NCI-H2029 treated with DMSO at 0.1 percent for 48 hours (cell line): ENCODE measurements at places on chromosomes 4 and X.

- DNase-seq: peak; percentile 70
Observed at GRCh38 chr4:156941940-156942548, 29.6 kb downstream of the PDGFC start.

DNA sequence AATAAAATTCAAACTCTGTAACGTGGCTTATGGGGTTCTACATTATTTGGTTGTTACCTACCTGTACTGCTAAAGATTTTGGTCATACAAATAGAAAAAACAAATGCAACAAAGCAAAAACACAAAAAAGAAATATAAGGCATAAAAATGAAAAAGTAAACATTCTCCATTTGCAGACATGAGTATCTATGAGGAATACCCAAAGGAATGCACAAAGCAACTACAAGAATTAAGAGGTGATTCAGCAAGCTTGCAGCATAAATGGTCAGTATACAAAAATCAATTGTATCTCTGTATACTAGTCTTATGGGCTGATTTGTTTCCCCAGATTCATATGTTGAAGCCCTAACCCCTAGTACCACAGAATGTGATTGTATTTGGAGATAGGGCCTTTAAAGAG, 3.6 kb upstream of the PDE5A start:
- DNase-seq: no peak

DNA sequence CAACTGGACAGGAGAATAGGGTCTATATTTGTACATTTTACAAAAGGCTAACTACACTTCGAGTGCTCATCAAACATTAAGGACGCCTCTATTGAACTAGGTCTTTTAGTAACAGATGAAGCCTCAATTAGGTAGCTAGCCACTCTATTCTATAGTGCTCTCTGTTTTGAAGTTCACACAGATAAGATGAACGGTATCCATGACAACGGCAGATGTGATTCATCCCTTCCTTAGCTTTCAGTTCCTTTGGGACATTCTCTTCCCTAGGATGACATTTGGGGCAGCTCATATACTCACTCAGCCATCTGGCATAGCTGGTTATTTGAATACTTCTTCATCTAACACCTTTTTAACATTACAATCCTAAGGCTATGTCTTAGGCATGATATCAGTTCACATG, 62.4 kb upstream of the WDFY3 start:
- no peak for DNase-seq

DNA sequence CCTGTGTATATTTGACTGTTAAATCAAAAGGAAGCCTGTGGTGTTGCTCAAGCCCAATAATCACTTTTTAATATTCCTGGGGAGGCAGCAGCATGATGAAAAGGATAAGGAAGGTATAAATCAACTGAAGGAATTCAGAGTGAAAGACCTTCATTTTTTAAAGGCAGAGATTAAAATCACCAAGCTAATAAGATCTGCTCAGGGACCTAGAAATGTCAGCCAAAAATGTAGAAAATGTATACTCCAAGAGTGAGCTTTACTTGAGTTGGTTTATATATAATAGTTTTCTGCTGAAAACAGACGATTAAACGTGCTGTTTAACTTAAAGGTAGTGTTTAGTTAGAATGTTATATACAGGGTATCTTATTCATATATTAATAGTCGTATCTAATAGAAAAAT, 549.3 kb downstream of the IQCM start:
- DNase-seq: no peak

GRCh38 chr4:56048702-56049431, 100.1 kb downstream of the CEP135 start:
- no peak for DNase-seq

DNA sequence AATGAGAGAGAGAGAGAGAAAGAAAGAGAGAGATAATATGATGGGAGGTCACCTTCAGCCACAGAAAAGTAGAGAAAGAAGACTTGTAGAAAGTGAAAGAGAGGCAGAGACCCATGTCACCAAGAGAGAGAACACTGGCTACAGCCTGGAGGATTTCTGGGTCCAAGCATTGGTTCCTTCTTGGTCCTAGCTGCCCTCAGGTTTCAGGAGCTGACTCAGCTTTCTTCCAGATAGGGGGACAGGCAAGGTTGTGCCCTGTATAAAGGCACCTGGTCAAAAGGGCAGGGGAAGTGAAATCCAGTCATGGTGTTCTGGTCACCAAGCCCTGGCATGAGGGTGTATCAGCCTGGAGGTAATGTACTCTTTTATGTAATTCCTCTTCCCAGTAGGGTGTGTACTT, 47.5 kb upstream of the XK start:
- DNase-seq: no peak

DNA sequence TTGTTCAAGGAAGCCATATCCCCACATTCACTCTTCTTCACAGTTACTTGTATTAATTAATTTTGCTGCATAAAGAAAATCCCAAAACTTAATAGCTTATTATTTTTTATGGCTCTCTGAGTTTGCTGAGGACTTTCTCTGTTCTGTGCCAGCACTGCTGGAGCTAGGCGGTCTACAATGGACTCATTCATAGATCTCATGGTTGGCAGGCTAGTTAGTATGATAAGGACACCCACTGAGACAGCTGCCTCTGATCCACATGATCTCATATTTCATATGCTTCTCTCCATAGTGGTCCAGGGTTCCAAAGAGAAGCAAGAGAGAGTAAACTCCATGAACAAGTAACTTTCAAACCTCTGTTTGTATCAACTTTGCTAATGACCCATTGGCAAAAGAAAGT, 170.2 kb downstream of the ADGRA3 start:
- no peak for DNase-seq

DNA sequence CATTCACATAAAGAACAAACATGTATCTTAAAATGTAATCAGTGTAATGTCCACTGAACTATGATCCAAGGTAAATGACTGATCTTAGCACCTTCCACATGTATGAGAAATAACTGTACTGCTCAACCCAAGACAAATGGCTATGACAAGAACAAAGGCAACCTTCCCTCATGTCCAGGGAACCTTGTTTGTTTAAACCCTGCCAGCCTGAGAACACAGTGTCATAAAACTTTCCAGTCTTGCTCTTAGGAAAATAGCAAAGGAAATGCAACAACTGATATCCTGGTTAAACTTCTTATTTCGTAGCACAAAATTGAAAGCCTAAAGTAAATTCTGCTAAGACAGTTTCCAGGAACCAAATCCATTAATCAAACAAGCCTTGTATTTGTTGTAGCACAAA, 494.3 kb downstream of the IL15 start:
- DNase-seq: no peak
